ENCODE measurements at places on chromosomes 5 and 9.
A peak's percentile ranks its signal among the peaks of the same experiment; 100 is the strongest.

DNA sequence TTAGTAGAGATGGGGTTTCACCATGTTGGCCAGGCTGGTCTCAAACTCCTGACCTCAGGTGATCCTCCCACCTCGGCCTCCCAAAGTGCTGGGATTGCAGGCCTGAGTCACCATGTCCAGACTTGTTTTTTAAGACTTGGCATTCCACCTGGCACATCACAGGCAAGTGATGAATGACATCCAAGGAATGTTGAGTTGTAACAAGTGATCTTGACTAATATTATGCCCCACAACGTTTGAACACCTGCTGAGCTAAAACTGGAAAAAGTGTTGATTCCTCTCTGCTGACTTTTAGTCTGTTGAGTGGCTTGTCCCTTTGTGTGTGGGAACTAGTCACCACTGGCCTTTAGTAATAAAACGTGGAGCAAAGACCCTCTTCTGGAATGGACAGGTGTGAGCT lies 54.6 kb downstream of the SUB1 start:
- DNase-seq = no peak

GRCh38 chr9:7542126-7542525 lies 257.5 kb downstream of the DMAC1 start:
- DNase-seq = no peak

DNA sequence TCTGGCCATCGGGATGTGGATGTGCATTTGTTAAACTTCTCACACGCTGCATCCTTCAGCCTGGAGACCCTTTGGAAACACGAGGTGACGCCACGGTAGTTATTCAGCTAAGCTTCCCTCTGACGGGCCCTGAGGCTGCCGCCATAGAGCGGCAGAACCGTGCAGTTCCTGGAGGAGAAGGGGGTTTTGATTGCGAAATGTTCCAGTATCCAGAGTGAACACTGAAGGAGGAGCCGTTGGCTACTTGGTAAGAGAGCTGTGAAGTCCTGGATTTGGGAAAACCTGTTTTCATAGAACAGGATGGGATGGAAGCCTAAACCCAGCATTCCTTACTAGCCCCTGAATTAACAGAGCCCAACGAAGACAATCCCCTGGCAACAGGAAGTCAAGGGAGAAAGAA lies 23.0 kb upstream of the EXOC3 start:
- DNase-seq = no peak

GRCh38 chr9:131677444-131678180 lies 62.3 kb downstream of the RAPGEF1 start:
- DNase-seq = peak; percentile 93

GRCh38 chr5:62299600-62299999 lies 6.4 kb upstream of the KIF2A start:
- no peak for DNase-seq

- no peak for DNase-seq
These were observed 4.2 kb upstream of the ANXA2R start for GRCh38 chr5:43044181-43044914.
